C1 segment of cervical spinal cord (tissue), 14 donors: ENCODE measurements at places on chromosomes 1 and 21.

DNA sequence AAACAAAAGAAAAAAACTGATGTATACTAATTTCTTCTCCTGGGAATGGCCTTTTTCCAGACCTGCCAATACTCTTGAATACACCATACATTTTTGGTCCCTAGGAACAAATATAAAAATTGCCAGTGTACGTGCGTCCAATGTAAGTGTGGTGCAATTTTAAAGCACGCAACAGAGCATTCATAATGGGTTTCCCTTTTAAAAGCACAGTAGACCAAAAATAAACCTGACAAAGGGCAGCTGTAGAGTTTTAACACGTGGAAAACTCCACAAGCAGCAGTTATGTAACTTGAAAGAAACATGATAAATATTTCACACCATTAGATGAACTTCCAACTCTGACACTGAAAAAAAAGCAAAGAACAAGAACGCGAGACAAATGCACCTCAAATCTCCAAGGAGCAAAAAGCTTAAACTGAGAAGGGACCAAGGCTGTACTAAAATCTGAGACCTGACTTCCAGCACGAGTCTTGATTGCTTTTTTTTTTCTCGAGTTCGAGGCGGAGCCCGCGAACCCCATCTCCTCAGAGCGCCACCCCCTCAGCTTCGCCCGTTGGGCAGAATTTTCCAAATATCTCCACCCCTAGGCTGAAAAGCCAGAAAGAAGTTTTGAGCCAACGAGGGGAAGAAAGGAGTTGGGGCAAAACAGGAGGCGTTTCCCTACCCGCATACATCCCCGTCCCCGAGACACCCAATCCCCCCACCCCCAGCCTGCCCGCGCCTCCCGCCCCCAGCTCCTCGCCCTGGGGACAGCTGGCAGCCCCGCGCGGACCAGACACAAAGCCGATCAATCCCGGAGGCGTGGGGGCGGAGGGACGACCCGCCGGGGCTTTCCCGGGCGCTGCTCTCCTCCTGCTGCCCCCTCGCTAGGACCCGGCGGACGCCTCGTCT is at the start of gene JAM2:
Gene JAM2 (plus strand): TSS at position 599 of the 891 bp plus-strand sequence. CDS start 564 bp downstream, outside the sequence.
- peak; percentile 57 for DNase-seq

DNA sequence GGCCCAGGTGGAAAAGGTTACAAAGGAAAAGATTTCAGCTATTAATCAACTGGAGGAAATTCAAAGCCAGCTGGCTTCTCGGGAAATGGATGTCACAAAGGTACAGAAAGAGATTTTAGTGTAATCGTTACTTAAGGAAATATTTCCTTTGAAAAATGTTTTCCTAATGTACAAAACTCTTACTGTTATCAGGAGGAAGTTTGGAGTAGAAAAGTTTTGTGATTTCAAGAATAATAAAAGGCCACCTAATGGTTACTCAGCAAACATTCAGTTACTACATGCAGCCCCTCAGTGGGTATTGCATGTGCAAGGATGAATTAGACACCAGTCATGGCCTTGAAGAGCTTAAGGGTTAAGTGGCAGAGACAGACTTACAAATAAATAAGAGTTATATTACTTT is 85.2 kb downstream of the SDCCAG8 start:
- no peak for DNase-seq

GRCh38 chr1:71706029-71706671 is 576.2 kb downstream of the NEGR1 start:
- no peak for DNase-seq

- DNase-seq: no peak
Observed at GRCh38 chr1:83509301-83509781, 489.6 kb downstream of the TTLL7 start.

DNA sequence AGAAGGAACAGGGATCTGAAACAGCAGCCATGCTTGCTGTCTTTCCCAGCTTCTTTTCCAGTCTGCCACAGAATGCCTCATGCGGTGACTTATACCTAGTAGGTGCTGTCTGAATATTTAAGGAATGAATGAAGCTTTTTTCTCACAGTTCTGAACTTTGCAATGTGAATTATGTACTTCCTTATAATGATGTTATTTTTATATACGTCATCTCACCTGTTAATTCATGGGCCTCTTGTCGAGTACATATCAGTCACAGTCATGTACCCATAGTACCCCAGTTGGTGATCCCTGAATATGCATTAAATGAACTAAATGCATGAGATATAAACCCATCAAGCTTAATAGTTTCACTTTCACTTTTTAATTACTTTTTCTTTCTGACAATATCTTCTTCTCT is 132.7 kb downstream of the NTNG1 start:
- DNase-seq: no peak

DNA sequence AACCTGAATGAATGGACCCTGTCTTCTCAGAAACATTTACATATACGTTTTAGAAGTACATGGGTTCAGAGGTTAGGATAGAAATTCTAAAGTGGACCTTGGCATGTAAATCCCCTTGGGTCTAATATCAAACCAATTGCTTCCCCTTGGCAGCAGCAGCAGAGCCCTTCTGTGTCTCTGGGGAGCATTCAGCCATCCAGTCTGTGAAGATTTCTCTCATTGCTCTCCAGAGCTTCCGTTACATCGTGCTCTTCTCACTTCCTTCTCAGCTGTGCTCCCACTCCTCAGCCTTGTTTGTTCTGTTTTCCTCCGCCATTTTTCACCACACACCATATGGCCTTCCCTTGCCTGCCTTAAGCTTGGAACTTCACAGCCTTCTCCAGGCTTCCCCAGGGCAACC is 61.5 kb upstream of the ATP1B1 start:
- no peak for DNase-seq

- DNase-seq: no peak
Observed at GRCh38 chr1:91622616-91623015, 122.0 kb downstream of the CDC7 start.

- no peak for DNase-seq
Observed at GRCh38 chr1:31605908-31606427, 11.5 kb upstream of the HCRTR1 start.

DNA sequence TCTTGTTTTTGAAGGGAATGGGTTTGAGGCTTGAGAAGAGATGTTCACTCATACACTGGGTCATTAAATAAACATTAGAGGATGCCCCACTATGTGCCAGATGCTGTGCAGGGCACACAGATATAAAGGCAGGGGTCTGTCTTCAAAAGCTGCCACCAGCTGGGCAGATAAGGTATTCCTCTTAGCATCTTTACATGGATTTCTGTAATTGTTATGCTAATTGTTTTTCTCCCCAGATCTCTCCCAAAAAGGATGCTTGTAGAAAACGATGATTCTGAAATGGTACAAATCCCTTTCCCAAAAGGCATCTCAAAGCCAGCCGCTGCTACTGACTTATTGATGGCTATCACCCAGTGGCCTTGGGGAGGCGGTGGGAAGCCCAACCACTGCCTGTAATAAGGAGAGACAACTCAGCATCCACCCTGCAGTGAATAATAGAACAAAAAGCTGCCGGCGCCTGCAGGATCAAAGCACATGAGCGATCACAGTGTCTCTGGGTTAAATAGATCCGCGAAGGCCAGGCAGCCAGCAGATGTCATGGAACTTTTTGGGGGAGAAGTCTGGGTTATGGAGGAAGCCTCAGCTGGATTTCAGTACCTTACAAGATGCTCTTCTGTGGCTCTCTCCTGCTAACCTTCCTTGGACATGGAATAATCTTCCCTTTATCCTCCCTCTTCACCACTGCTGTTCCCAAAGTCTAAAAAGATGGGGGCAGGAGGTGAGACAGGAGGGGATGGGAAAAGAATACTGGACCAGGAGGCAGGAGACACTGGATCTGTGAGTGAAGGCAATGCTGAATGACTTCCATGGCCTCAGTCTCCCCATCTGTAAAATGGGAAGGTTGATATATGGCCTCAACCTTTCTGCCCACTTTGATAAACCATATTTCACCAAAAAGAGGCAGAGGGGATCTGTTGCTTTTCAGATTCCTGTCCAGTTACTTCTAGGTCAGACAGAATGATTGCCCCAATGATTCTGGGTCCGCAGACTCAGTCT is 54.8 kb upstream of the CD34 start:
- no peak for DNase-seq

- no peak for DNase-seq
Observed at GRCh38 chr1:234409328-234409727, 36.1 kb downstream of the COA6 start.

GRCh38 chr1:207431508-207431907 is 22.6 kb upstream of the CR2 start:
- DNase-seq: no peak

DNA sequence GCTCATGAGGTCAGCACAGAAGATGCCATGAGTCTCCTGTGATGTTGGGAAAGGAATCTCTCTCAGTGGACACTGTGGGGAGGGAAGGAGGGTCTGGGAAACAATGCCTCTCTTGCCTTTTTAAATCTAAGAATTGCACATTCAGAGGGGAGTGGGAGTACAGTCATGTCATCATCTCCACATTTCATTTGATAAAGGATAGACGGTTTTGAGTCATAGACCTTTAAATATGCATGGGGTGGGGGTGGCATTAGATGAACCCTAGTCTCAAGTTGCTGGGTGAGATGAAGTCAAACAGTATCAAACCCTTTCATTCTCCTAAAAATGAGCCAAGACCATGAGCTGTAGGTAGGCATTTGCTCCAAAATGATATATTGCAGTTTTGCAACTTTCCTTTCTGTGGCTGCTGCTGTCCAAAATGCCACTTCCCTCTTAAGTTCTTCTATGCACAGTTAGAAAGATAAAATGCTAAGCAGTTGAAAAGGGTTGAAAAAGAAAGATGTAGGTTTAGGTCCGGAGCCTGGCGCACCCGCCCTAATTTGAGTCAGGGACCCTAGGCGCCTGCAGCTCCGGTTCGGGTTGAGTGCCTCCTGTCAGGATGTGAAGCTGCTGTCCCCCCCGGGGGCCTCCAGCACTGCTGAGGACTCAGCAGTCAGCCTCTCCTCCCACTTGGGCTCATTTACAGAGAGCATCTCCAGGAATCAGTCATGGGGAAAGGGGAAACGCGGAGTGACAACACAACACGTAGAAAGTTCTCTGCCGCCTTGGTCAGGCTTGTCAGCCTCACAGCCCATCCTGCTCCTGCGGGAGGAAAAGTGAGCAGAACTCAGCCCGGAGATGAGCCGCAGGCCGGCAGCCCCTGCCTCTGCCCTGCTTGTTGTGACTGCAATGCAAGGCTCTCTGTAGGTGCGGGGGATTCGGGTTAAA is 479.3 kb upstream of the RUNX1 start:
- no peak for DNase-seq

DNA sequence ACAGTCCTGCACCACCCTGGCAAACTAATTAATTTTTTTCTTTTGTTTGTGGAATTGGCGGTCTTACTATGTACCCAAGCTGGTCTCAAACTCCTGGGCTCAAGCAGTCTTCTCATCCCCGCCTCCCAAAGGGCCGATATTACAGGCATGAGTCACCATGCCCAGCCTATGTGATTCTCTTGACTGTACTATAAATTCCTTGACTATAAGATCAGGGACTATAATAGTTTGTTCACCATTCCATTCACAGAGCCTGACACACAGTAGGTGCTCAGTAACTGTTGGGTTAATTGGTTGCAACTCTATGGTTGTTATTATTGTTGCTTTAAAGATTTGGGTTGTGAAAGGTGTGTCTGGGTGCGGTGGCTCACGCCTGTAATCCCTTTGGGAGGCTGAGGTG is 17.2 kb downstream of the DAP3 start:
- DNase-seq: no peak

DNA sequence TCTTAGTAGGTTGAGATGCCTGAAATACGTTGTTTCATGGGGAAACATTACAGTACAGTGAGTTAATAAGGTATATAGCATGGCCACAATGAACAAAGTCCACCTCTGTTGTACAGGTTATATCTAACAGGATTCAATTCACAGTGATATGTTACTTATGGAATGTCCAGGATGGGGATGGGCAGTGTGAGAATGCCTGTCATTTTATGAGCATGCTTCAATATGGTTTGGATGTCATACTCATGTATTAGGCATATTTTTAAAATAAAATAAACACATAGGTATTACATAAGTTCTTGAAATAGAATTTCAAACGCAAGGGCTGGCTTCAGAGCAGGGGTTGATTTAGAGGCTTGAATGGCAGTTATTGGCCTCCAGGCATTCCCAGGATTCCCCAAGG is 6.1 kb upstream of the PHLDA3 start:
- DNase-seq: no peak

GRCh38 chr1:205577874-205578658 is 53.7 kb downstream of the ELK4 start:
- no peak for DNase-seq

DNA sequence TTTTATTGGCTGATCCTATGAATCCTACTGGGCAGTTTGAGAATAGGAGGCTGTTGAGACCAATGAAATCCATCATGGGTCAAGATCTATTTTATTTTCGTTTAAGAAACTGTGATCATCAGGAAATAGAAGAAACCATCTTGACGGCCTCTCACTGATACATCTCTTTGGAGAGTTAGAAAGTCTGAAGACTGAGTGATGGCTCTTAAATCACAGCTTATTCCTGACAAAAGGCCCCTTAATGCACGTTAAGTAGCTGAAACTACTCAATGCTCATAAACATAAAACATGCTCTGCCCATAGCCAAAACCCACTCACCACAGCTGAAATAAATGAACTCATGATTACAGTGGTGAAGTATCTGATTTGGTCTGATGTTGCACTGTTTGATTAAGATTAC is 784.5 kb upstream of the NEGR1 start:
- no peak for DNase-seq

GRCh38 chr1:200634261-200635122 is 13.9 kb upstream of the KIF14 start:
- no peak for DNase-seq

- no peak for DNase-seq
Observed at GRCh38 chr1:192626366-192627179, 9.4 kb upstream of the RGS13 start.

DNA sequence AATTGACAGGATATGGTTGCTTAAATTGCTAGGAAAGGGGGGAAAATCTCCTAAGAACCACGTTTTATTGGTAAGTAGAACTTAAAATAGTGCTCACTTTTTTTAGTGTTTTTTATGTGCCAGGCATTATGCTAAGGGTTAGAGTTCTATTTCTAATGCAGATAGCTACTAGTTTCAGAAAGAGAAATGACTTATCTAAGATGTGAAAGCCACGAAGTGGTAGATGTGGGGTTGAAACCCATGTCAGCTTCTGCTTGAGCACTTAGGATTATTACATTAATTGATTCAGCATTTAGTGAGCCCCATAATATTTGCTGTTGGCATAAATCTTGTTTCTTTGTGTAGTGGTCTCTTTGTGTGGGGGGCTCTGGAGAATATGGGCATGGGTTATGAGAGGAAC is 24.7 kb downstream of the CACHD1 start:
- DNase-seq: no peak

DNA sequence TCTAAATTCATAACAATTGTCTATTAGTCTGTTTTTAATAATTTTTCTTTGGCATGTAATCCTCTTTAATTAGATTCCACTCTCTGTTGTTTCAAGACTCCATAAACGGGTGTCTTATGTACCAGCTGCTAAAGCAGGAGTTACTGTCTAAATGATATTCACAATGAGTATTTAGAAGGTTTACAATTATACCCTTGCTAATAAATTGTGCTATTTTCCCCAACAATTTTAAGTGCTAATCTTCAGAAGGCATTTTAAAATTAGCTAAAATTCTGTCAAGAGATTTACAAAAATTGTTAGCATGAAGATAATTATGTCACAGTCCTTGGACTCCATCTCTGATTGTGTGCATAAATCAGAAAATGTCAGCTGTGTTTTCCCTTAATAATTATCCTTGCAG is 83.7 kb downstream of the DPYD start:
- no peak for DNase-seq
